M059J (cell line): ENCODE measurements at places on chromosomes 7 and 10.

GRCh38 chr10:6916601-6917000, 336.5 kb upstream of the PRKCQ start:
- no peak for DNase-seq

DNA sequence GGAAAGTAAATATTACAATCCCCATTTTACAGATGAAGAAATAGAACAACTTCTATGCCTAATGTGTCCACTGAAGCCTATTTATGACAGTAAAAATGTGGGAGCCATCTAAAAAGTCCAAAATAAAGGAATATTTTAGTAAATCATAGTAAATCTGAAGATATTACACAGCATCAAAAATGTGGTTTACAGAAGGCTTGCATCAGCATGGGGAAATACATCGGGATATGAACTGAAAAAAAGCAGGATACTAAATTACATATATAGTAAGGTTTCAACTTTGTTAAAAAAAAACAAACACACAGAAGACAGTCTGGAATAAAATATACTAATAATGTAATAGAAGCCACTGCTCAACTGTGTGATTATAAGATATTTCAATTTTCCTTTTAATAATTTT, 20.8 kb downstream of the CPA1 start:
- no peak for DNase-seq

DNA sequence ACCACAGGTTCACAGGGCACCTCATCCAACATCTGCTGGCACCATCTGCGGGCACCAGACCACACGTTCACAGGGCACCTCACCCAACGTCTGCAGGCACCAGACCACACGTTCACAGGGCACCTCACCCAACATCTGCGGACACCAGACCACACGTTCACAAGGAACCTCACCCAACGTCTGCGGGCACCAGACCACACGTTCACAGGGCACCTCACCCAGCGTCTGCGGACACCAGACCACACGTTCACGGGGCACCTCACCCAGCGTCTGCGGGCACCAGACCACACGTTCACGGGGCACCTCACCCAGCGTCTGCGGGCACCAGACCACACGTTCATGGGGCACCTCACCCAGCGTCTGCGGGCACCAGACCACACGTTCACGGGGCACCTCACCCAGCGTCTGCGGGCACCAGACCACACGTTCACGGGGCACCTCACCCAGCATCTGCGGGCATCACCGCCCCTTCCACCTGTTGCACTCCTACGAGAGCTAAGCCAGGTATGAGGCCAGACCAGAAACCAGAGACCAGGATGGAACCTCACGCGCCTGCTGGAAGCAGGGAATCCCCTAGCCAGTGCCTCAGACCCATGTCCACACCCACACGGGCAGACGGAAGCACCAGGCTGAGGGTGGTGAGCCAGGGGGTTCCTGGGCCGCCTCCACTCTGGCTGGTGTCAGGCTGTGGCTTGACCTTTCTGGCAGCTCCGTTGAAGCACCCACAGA, 182.8 kb downstream of the MAD1L1 start:
- DNase-seq = no peak

DNA sequence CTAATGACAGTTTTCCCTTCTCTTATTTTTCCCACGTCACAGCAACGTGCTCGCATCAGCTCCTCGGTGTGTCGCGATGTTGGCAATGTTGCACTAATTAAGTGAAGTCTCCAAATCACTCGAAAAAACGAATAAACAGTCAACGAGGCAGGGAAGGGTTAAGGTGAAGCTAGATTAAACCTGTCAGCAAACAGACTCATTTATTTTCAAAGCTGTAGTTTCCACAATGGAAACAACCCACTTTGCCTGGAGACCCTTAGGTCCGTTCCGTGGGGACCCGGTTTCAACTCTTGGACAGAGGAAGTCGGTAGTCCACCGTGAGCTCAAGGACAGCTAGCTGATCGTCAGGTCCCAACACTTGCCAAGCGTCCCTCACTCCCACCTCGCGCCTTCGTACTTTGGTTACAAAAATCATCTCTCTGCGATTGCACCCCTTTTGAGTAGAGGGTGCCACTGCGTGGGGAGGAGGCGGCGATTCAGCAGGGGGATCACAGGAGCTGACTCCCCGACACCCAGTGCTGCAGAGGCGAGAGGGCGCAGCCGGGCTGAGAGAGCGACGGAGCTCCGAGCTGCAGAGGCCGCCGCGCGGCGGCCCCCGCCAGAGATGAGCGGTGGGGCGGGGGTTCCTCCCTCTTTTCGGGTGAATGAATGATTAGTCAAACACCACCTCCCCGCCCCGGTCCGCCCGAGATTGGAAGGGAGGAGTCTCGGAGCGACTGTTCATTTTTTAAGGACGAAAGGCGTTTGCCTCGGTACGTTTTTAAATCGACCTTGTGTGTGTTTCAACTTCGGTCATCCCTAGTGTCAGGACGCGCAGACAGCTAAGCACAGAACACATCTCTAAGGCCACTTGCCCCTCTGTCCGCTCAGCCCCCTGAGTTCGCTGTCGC, 1.3 kb upstream of the BMPER start:
- DNase-seq = peak; percentile 60

GRCh38 chr10:7649673-7650300, 17.0 kb downstream of the ITIH5 start:
- peak; percentile 68 for DNase-seq

DNA sequence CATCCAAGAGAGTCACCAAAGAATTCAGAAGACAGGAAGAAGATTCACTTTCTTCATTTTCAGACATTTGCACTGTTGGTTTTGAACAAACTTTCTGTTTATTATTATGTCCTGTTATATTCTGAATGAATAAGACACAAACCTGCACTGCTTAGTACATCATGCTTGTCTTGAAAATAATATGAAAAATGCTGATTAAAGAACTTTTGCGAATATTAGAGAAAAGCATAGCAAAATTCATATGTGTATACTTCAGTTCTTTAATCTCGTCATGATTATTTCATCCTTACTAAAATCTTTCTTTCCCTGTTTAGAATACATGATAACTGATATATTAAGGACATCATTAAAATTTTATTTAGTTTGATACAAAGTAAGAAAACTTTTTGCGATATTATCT, 504.1 kb downstream of the POM121L12 start:
- DNase-seq = no peak

- peak; percentile 31 for DNase-seq
These were observed 274.8 kb downstream of the FGFR2 start for GRCh38 chr10:121323443-121323842.

DNA sequence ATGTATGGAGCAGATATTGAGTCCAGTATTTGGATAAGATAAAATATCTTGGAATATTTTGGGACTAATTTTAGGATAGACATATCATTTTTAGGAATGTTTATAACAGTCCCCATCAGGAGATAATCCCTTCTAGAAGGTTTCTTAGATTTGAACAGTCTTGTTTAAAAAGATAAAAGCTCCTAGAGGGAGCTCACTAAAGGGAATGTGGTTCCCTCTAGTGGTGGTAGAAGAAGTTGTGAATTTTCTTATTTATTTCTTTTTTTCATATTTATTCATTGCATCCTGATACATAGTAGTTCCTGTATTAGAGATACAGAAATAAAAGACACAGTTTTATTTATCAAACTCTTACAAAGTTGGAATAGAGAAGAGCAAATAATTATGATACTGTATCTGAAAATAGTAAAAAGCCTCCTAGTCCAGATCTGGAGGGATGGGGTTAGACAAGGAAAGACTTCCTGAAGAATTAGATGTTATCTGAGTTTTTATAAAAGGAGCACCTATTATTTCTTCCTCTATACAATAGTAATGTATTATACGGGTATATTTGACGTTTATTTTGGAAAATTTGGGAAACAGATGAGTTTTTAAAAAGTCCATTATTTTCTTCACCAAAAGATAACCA, 24.5 kb upstream of the KLF14 start:
- peak; percentile 68 for DNase-seq

DNA sequence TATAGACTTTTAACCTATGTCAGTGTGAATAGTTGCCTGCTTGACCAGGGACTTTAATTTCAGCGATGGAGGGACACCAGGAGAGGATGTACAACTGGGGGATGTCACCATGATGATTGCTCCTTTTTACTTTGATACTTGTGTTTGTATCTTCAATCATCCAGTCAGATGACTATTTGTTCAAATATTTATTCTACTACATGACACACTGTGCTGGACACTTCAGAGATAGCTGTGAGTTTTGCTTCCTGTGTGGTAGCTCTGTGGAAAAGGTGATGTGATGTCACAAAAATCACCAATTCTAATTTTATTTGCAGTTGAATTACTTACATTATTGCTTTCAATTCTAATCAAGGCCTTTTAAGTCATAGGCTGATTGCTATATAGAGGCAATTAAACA, 62.7 kb upstream of the CREB5 start:
- peak; percentile 23 for DNase-seq

GRCh38 chr7:157547611-157548010, 210.8 kb downstream of the DNAJB6 start:
- no peak for DNase-seq

GRCh38 chr10:118720685-118721538, 33.9 kb downstream of the CACUL1 start:
- peak; percentile 55 for DNase-seq
